ENCODE measurements at places on chromosomes 11 and 22.

DNA sequence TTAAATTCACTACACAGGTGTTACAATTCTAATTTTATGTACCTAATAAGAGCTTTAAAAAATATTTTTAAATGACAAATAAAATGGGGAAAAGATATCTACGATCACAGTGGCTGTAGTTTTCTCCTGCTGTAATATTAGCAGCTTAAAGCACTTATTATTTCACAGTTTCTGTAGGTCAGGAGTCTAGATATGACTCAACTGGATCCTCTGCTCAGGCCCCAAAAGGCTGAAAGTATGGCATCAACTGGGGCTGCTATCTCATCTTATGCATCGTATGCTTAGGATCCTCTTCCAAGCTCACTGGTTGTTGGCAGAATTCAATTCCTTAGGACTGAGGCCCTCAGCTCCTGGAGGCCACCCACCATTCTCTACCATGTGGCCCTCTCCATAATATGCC lies 12.8 kb downstream of the FBXO3 start:
- no peaks in the 10 kb centered on the region for H3K36me3 ChIP-seq
- H3K4me1 ChIP-seq, result no peaks in the 10 kb centered on the region
- no peak overlapping the region for H3K27ac ChIP-seq
- H3K4me3 ChIP-seq, result no peak overlapping the region
- DNase-seq, result no peak

DNA sequence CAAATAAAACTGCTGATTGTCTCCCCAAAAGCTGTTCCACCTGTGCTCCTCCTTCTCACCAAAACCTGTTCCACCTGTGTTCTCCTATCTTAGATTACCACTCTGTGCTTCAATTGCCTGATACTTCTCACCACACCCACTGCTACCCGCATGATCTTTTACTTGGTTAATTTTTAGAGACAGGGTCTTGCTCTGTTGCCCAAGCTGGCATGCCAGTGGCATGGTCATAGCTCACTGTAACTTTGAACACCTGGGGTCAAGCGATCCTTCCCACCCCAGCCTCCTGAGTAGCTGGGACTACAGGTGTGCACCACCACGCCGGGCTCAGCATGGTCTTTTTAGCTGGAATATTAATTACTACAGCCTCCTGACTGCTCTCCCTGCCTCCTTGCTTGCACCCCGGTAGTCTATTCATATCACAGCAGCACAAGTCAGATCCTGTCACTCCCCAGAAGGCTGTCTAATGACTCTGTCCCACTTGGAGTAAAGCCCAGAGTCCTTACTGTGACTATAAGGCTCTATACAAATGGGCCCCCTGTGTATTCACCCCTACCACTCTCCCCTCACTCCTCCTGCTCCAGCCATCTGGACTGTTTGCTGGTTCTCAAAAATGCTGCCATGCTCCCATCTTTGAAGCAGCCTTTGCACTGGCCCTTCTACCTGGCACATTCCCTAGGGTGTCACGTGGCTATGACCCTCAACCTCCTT lies 3.5 kb downstream of the C11orf91 start:
- no peak overlapping the region for H3K4me3 ChIP-seq
- no peak overlapping the region for H3K27ac ChIP-seq
- H3K4me1 ChIP-seq, result peaks cover 25% of the 10 kb centered on the region
- H3K27me3 ChIP-seq, result no peaks in the 10 kb centered on the region
- no peaks in the 10 kb centered on the region for H3K36me3 ChIP-seq
- no peak for DNase-seq

GRCh38 chr22:26550498-26551033 lies 38.3 kb upstream of the TFIP11 start:
- no peaks in the 10 kb centered on the region for H3K27me3 ChIP-seq
- no peak overlapping the region for H3K4me3 ChIP-seq
- peak; percentile 73 for DNase-seq
- H3K27ac ChIP-seq, result peak overlapping the region; percentile 45

GRCh38 chr11:69652999-69653398 lies 12.0 kb downstream of the CCND1 start:
- no peaks in the 10 kb centered on the region for H3K27me3 ChIP-seq
- no peaks in the 10 kb centered on the region for H3K4me1 ChIP-seq
- no peak overlapping the region for H3K4me3 ChIP-seq
- no peak for DNase-seq

GRCh38 chr11:69079661-69080256 lies 31.0 kb downstream of the TPCN2 start:
- H3K4me1 ChIP-seq, result peaks cover 9% of the 10 kb centered on the region
- H3K36me3 ChIP-seq, result no peaks in the 10 kb centered on the region
- no peaks in the 10 kb centered on the region for H3K27me3 ChIP-seq

DNA sequence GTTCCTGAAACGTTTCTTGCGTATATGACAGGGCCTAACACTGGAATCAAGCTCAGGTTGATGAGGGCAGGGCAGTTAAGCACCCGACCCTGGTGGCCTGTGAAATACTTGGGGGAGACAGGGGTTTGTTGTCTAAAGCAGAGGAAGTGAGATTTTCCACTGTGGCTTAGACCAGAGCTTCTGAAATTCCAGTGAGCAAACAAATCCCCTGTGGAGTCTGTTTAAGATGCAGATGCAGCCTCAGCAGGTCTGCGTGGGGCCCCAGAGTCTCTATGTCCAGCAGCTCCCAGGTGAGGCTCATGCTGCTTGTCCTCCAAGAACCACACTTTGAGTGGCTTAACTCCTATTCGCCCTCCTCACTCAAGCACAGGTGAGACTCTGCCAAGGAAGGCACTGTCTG lies 39.1 kb upstream of the PRAME start:
- DNase-seq, result no peak
- no peak overlapping the region for H3K4me3 ChIP-seq
- H3K27me3 ChIP-seq, result no peaks in the 10 kb centered on the region
- H3K4me1 ChIP-seq, result no peaks in the 10 kb centered on the region
- H3K36me3 ChIP-seq, result no peaks in the 10 kb centered on the region
- H3K27ac ChIP-seq, result no peak overlapping the region

- H3K4me1 ChIP-seq, result peaks cover 11% of the 10 kb centered on the region
- no peaks in the 10 kb centered on the region for H3K36me3 ChIP-seq
- H3K4me3 ChIP-seq, result no peak overlapping the region
- H3K27ac ChIP-seq, result no peak overlapping the region
Observed at GRCh38 chr11:109972939-109973338, 120.3 kb upstream of the ZC3H12C start.

DNA sequence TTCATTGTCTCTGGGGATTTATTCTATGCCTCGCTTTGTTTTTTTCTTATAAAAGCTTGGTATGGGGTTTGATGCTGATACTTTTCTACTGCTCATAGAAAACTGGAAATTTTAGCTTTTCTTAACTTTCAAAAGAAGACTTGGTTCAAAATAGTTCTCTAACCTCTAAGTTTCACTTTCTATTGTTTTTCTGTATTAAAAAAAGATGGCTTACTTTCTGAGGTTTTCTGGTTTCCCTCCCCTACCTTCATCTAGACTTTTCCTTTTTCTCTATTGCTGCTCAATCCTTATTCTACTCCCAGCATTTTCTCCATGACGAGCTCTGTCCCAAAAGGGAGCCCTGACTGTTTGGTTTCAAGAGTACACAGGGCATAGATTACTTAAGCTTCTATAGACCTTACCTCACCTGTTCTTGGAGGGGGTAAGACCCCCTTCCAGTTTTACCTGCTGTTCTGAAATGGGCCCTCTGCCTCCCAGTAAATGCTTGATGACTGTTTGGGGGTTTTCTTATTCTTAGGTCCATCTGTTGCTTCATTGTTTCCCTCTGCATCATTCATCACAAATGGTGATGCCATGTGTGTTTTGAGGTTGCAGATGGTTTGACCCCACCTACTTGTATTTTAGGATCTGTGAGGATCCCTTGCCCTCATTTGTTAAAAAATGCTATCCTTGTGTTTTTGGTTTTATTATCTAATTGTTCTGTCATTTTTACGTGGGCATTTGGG lies 29.5 kb downstream of the DNHD1 start:
- H3K4me3 ChIP-seq, result no peak overlapping the region
- no peak overlapping the region for H3K27ac ChIP-seq
- H3K4me1 ChIP-seq, result no peaks in the 10 kb centered on the region
- no peaks in the 10 kb centered on the region for H3K36me3 ChIP-seq

- peaks cover 46% of the 10 kb centered on the region for H3K4me1 ChIP-seq
- no peaks in the 10 kb centered on the region for H3K36me3 ChIP-seq
- no peak overlapping the region for H3K27ac ChIP-seq
- H3K4me3 ChIP-seq, result no peak overlapping the region
Observed at GRCh38 chr11:77104727-77105126, 2.1 kb downstream of the OMP start.

- H3K4me3 ChIP-seq, result peak overlapping the region; percentile 49
- peak; percentile 20 for DNase-seq
- no peaks in the 10 kb centered on the region for H3K36me3 ChIP-seq
- no peaks in the 10 kb centered on the region for H3K27me3 ChIP-seq
- no peaks in the 10 kb centered on the region for H3K4me1 ChIP-seq
- peak overlapping the region; percentile 17 for H3K27ac ChIP-seq
Observed at GRCh38 chr11:88175569-88176075, 379 bp upstream of the RAB38 start.

DNA sequence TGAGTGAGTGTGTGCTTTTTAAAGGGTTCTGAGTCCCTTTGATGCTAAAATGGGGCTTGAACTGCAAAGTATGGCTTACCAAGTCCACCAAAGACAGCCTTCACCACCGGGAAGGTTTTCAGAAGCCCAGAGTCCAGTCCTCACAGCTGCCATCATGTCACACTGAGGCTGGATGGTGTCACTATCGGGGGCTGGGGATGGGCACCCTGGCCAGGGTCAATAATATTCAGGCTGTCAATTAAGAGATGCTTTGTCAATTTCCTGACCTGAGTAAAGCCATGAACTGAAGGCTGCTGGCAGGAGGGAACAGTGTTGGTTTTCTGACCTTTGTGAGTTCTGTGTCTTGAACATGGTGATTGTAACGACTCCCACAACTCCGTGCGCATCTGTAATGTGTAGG lies 373.0 kb upstream of the B3GAT1 start:
- no peaks in the 10 kb centered on the region for H3K36me3 ChIP-seq
- H3K4me1 ChIP-seq, result no peaks in the 10 kb centered on the region
- no peak overlapping the region for H3K4me3 ChIP-seq
- no peak overlapping the region for H3K27ac ChIP-seq
- no peak for DNase-seq

DNA sequence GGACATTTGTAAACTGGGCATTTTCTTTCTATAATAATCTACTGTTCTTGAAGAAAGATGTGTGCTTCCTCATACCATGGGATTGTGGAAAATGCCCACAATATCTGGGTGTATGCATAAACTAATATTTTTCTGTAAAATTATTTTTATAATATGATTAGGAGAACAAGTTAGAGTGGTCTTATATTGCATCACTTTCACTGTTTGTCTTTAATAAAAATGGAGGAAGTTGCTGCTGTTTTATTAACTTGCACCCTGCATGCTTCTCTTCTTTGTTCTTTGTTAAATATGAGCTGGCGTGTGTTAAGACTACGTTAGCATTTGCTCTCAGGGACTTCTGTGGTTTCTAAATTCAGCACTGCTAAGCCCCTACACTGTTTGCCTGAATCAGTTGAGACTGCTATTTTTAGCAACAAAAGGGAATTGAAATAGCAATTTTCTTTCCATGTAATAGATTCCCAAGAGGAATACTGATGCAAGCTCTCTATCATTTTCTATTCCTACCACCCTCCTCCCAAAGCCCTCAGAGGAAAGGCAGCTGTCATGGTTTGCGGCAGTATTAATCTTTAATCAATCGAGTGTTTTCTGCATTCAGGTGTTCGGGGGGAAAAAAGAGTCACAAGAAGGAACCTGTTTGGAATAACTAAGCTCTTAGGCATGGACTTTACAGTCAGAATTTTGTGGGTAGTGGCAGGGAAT lies 56.1 kb downstream of the HSD17B12 start:
- no peak for DNase-seq
- H3K4me3 ChIP-seq, result no peak overlapping the region
- H3K27ac ChIP-seq, result peak overlapping the region; percentile 55

GRCh38 chr11:27757953-27758352 lies 57.7 kb upstream of the BDNF start:
- no peak for DNase-seq
- no peak overlapping the region for H3K4me3 ChIP-seq
- no peaks in the 10 kb centered on the region for H3K27me3 ChIP-seq
- no peak overlapping the region for H3K27ac ChIP-seq

GRCh38 chr22:47836957-47837356 lies 1074.5 kb downstream of the TBC1D22A start:
- no peaks in the 10 kb centered on the region for H3K4me1 ChIP-seq
- no peaks in the 10 kb centered on the region for H3K27me3 ChIP-seq
- H3K36me3 ChIP-seq, result no peaks in the 10 kb centered on the region

DNA sequence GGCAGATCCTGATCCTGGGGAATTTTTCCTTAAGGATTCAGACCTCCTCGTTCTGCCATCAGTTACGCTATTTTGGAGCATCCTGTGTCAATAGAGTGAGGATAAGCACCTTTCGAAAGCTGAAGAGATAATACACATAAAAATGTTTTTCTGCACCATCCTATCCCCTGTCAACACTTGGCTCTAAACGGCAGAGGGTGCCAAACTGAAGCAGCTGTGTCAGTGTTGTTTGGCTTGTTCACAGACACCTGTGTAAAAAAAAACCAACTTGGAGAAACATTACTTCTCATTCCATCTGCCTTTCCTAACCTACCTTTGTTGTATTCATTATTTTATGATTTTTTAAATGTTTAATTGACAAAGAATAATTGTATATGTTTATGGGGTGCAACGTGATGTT lies 417.0 kb upstream of the DDI1 start:
- DNase-seq, result peak; percentile 15
- H3K36me3 ChIP-seq, result no peaks in the 10 kb centered on the region
- H3K27ac ChIP-seq, result no peak overlapping the region
- H3K27me3 ChIP-seq, result no peaks in the 10 kb centered on the region
- H3K4me1 ChIP-seq, result no peaks in the 10 kb centered on the region
- H3K4me3 ChIP-seq, result no peak overlapping the region

DNA sequence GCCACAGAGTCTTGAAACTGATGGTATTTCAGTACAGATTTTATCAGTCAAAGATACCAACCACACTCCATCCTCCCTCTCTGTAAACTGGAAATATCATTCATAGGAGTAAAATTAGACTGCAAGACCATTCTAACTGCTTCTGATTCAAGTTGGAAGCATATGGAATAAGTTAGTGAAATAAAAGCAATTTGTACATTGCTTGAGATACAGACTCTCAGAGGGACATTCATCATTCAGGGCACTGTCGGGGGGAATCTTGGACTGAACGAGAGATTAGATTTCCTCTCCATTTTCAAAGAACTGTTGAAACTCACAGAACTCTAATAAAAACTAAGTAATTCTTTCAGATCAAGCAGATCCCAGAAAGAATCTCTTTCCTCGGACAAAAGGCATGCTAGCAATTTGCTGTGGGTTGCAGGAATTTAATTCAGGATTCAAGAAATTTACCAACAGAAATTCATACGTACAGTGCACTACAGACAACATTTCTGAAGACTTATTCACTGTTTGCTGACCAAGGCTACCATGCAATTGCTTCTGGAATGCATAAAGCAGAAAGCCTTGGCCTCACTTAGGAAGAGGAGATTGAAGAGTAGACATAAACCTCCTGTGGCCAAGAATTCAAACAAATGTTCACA lies 34.1 kb downstream of the PAMR1 start:
- H3K27me3 ChIP-seq, result no peaks in the 10 kb centered on the region
- H3K4me3 ChIP-seq, result no peak overlapping the region
- H3K4me1 ChIP-seq, result no peaks in the 10 kb centered on the region
- no peaks in the 10 kb centered on the region for H3K36me3 ChIP-seq
